ENCODE measurements at places on chromosomes 16 and 17.
A peak's percentile ranks its signal among the peaks of the same experiment; 100 is the strongest.

DNA sequence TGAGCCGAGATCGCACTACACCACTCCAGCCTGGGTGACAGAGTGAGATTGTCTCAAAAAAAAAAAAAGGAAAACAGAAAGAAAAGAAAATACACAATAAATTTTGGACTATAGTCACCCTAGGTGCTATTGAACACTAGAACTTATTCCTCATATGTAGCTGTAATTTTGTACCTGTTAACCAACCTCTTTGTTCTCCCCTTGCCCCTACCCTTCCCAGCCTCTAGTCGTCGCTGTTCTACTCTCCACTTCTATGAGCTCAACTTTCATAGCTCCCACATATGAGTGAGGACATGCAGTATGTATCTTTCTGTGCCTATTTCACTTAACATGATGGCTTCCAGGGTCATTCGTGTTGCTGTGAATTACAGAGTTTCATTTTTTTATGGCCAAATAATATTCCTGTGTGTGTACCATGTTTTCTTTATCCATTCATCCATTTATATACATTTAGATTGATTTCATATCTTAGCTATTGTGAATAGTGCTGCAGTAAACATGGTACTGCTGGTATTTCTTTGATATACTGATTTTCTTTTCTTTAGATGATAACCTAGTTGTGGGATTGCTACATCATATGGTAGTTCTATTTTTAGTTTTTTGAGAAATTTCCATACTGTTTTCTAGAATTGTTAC is 28.3 kb downstream of the VPS35L start:
- peak; percentile 36 for DNase-seq

DNA sequence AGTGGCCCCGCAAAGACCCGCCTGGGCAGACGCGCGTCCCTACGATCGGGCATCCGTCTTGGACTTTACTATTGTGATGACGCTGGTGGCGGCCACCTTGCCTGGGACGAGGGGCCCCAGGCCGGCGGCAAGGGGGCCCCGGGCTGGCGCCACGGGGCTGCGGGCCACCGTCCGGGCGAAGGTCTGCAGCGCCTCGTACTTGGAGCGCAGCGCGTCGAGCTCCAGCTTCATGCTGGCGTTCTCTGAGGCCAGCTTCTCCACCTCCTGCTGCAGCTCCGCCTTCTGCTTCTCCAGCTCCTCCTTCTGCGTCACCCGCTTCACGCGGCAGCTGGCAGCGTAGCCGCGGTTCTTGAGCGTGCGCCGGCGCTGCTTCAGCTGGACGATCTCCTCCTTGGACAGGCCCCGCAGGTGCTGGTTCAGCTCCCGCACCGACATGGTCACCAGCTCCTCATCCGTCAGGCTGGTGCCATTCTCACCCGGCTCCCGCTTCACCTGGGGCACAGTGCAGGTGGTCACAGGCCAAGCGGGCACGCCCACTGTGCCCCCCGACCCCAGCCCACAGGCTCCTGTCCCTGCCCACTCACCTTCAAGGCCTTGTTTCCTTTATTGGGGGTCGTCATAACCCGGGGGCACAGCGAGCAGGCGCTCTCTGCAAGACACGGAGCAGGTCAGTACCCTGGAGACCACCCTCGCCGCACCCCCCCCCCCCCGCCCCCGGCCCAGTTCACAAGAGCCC is 4.8 kb upstream of the SIRT7 start:
- no peak for DNase-seq

DNA sequence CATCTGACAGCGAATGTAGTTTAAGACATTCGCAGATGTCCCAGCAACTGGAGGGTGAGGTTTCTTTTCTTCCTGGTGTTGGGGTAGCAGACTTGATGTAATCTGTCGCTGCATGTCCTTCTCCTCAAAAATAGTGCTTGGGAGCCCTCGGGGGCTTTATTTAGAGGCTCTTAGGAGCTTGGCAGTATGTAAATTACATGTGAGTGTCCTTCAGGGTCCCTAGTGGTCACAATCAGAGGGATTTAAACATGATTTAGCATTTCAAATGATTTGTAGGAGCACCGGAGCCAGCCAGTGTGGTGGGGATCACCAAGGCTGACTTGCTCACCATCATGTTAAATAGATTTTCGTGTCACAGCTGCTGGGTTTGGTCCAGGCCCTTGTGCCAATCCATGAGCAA is 8.8 kb upstream of the SALL1 start:
- DNase-seq: no peak

DNA sequence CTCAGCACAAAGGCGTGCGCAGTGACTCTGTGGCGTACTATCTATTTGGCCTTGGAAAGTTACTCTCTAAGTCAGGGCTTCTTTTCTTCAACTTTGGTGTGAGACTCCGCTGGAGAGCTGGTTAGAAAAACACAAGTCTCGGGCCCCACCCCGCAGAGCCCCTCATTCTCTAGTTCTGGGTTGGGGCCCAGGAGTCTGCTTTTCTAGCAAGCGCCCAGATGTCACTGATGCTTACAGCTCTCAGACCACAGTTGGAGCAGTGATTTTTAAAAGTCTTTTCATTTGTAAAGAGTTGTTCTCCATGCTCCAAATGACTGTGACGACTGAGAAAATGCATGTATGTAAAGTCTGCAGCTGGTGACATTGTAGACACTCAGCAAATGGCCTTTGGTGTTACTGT is 582.3 kb downstream of the WWOX start:
- no peak for DNase-seq

DNA sequence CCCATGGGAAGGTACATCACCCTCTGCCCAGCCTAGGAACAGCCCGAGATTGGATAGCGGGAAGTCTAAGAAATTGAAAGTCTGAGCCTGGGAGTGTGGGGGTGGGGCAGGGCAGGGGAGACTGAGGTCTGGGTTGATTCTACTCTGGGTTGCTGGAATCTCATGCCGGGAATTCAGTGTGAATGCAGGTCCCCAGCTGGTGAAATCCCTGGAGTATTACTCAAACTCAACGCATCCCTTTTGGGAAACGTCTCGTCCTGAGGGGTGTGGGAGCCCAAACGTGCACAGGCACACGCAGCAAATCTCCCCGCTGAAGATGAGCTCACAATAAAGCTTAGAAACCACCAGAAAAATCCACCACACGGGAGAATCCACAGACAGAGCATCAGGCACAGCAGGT is 55.4 kb downstream of the SOCS1 start:
- no peak for DNase-seq

DNA sequence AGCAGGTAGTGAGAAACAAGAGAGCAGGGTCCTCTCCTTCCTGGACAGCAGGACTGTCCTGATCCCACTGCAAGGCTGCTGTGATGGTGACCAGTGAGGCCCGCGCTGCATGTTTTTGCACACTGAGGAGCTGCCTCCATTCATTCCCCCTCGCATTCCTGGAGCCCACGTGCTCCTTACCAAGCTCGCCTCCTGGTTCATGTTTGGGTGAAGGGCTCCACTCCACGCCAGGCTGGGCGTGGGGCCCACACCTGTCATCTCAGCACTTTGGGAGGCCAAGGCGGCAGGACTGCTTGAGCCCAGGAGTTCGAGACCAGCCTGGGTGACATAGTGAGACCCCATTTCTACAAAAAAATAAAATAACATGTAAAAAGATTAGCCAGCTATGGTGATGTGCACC is 15.4 kb upstream of the FASN start:
- no peak for DNase-seq

DNA sequence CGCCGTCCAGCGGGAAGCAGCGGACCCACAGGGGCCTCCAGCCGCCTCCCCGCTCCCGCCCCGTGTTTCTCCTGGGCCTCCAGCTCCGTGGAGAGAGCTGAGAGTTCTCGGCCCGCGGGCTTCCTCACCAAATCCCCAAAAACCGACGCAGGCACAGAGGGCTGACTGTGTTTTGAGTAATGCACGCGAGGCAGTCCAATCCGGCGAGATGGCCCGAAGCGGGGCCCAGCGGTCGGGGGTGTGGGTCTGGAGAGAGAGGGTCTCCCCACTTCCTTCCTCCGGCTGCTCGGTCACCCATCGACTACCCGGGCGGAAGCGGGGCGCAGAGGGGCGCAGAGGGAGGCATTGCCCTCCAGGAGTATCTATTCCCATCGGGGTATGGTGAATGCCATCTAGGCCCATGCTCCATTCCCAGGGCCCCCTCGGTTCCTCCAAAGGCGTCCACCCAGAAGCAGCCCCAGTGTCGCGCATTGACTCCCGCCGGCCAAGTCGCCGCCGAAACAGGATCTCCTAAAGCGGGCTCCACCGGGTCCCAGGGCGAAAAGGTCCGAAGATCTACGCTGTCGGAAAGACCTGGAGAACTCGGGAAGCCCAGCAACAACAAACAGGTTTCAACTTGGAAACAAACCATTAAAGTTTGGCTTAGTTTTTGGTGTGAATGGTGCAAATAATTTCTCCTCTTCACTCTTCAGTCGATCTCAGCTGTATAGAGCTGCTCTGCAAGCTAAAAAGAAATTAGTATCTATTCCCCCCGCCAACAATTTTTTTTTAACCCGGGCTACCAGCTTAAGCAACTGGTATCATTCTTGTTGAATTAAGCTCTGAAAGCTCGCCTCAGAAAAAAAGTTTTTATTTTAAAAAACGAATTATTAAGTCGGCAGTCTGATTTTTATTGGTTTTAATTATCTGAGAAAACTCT is 19.2 kb upstream of the HOXB13 start:
- DNase-seq: no peak

DNA sequence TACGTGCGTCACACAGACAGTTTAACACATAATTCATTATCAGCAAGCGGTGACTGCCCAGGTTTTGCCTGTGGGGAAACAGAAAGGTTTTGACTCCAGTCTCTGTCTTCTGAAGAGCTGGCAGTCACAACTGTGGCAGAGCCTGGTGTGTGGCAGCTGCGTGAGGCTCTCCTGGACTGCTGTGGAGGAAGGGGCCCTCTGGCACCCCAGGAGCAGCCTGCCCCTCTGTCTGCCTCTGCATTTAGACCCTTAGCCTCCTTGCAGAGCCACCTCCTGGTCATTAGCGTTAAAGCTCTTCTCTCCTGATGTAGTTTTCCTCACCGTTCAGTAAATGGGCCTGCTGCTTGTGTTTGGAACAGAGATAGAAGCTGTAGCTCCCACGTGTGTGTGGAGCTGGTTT is 10.9 kb downstream of the RAB40C start:
- DNase-seq: no peak

DNA sequence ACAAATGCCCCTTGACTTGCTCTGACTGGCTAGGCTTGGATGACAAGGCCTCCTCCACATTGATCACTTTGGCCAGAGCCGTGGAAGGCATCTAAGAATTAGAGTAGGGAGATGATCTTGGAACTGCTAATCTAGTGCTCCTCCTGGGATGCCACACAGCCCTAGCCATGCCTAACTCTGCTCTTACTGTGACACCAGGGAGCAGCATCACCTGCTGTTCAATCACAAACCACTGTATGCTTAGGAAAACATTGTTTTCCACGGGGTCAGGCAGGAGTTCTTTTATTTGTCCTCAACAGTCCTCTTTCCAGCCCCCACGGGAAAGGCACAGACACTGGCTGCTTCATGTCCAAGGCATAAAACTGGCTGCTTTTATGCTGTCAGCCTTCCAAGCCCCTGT is 46.3 kb downstream of the C16orf78 start:
- DNase-seq: no peak

DNA sequence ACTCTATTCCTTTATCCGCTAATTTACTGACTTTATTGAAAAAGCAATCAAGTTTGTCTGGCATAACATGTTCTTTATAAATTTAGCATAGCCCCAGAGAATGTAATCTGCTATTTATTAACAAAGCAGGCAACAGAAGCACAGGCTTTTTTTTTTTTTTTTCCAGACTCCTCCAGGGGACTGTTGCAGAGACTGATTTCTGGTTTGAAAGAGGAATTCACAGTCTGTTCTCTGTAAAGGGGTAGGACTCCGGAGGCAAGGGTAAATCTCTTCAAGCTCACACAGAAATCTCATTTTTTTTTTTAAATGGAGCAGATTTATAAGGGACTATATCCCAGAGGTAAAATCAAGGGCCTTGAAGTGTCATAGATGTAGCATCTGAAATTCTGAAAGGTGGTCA is 1386.5 kb upstream of the CDH8 start:
- DNase-seq: no peak

DNA sequence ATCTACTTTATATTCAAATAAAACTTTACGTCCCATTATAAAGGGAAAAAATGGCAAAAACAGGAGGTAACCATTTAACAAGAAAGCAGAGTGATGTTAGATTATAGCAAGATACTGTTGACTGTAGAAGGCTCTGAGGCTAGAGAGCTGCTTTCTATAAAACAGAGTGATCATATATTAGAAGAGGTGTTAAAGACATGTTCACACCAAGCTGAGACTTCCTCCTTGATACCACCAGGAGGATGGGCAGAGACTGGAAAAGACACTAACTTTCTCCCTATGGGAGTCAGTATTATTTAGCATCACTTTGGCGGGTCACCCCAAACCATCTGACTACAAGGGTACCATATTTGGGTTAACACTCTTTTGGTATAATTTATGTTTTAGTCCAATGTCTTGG is 687 bp upstream of the CIITA start:
- no peak for DNase-seq

- peak; percentile 68 for DNase-seq
These were observed at the start of gene KIFC3 for GRCh38 chr16:57802341-57803133. Gene KIFC3 (minus strand): TSS chr16:57802491. CDS start chr16:57798243, 4,248 bp downstream.

GRCh38 chr17:29546085-29546484 is 20.8 kb downstream of the ABHD15 start:
- DNase-seq: no peak

DNA sequence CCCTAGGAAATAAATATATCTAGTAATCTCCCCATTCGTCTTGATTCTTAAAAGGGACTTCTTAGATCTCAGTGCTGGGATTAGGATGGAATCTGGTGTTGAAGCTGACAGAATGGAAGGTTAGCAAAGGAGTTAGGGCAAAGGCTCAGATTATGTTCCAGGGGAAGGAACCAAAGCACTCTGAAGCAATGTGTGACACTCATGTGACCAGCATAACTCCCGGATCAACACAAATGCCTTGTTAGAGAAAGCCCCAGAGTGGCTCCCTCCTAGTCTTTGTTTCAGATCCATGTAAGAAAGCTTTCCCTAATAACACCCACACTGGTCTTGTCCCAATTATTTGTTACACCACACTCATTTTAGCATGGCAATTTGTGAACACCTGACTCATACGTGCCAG is 62.6 kb upstream of the ERN1 start:
- no peak for DNase-seq

- DNase-seq: no peak
These were observed 4.6 kb downstream of the PPM1E start for GRCh38 chr17:58760248-58760647.

DNA sequence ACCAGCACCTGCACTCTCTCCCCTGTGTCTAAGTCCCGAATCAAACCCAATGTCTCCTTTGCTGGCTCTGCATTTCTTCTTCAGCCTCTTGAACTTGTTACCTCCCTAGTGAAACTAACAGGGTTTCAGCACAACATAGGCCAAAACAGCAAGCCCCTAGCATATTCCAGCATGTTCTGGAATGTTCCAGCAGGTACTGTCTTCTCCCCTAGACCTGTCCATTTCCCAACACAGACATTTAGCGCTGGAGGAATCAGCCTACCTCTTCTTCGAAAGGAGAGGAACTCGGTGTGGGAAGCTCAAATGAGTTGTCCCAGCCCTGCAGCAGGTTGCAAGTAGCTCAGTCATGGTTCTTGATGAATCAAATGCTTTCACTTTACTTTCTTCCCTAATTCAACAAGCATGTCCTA is 47.1 kb downstream of the LITAF start:
- no peak for DNase-seq

- DNase-seq: no peak
These were observed 24.4 kb downstream of the UBE2O start for GRCh38 chr17:76428511-76428910.

Data from RWPE1 (cell line).